CD4-positive, alpha-beta T cell treated with Interleukin-6 for 4 hours (primary cell): ENCODE measurements at places on chromosomes 5 and 9.

- DNase-seq: no peak
These were observed 247.4 kb downstream of the ARL15 start for GRCh38 chr5:54062958-54063357.

DNA sequence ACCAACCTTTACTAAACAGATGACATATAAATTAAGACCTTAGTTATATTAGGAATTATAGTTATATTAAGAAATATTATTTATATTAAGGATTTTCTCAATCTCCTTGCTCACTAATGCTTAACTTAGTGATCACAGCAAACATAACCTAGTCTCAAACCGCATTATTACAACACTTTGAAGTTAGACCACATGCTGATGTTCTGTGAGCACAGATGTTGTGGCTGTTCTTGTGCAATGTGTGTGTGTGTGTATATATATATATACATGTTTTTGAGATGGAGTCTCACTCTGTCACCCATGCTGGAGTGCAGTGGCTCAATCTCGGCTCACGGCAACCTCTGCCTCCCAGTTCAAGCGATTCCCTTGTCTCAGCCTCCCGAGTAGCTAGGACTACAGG lies 20.5 kb downstream of the ELP1 start:
- no peak for DNase-seq

DNA sequence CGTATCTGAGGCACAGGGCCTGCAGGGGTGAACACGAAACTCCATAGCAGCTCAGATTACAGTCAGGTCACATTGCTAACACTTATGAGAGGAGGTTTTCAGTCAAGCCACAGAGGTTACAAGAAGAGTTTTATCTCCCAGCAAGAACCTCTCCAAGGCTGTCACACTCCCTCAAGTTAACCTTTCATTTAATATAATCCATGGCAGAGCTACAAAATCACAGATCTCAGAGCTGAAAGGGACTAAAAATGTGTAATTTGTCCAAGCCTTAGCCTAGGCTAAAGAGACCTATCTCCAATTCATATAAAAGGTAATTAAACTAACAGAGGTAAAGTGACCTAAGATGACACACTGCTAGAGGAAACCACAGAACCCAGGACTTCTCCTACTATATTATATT lies 57.2 kb downstream of the MLANA start:
- DNase-seq: no peak

DNA sequence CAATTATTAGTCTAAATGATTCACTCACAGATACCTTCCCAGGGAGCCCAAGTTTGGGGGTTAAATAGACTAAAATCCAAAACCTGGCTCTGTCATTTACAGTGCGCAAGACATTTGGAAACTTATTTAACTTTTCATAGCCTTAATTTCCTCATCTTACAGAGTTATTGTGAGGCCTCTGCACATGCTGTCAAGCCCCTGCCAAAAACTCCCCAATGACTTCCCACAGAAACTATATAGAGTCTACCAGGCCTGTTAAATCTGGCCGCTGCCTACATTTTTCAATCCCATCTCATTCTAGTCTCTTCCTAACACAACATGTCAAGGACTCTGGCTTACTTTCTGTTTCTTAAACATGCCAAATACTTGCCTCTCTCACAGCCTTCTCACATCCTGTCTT lies 412.5 kb downstream of the ELAVL2 start:
- DNase-seq: no peak

- no peak for DNase-seq
These were observed 74.5 kb upstream of the TBCA start for GRCh38 chr5:77850536-77851175.

- no peak for DNase-seq
These were observed 49.0 kb upstream of the TNPO1 start for GRCh38 chr5:72767289-72768010.
